SJCRH30 (cell line): ENCODE measurements at places on chromosomes 6 and 20.

DNA sequence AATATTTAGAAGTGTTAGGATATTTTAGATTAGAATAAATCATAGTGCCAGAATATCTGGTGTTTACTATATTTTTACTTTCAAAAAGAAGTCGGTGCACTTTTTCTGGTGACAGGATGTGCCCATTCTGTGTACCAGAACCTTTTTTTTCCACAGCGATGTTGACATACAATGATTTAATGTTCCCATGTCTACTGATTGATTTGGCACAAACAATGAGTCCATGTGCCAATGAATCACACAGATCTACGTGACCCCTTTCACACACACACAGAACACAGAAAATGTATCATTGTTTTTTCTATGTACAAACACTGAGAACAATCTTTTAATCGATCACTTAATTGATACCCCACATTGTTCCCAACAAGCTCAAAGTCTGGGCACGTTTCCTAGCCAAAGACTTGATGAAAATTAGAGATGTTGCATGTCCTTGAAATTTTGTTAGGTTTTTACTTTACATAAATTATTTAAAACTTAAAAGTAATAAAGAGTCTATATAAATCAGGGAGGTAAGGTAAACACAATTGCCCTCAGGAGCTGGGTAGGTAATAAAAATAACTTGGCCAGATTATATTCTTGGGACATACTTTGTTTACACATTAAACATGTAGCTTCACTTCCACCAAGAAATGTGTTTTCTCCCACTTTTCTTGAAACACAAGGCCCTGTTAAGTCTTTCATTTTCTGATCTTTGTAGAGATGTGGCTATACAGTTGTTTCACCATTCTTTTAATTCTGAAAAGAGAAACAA is 36.4 kb upstream of the SOX4 start:
- no peak for DNase-seq

DNA sequence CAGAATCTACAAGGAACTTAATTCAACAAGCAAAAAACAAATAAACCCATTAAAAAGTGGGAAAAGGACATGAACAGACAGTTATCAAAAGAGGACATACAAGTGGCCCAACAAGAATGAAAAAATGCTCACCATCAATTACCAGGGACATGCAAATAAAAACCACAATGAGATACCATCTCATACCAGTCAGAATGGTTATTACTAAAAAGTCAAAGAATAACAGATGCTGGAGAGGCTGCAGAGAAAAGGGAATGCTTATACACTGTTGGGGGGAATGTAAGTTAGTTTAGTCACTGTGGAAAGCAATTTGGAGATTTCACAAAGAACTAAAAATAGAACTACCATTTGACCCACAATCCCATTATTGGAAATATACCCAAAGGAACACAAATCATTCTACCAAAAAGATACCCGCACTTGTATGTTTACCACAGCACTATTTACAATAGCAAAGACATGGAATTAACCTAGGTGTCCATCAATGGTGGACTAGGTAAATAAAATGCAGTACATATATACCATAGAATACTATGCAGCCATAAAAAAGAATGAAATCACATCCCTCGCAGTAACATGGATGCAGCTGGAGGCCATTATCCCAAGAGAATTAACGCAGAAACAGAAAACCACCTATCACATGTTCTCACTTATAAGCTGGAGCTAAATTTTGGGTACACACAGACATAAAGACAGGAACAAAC is 48.4 kb downstream of the RNGTT start:
- DNase-seq: no peak

DNA sequence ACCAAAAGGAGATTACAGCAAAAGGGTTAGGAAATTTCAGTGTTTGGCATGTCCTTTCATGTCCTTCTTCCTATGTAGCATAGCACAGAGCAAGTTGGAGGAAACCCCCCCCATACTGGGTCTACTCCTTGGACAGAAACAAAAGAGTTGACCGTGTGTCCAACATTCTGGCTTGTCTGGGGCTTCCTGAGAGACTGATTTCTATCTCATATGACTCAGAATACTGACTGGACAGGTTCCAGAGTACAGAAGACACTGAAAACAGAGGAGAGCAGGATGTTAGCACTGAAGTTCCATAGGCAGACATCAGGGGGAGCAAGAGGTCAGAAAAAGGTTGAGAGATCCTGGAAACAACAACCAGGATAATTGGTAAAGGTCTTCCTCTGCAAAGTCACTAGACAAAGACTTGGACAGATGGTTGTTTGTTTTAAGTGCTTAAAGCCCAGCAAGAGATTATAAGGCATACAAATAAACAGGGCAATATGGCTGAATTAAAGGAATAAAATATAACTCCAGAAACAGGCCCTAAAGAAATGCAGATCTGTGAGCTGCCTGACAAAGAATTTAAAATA is 48.4 kb downstream of the USP49 start:
- peak; percentile 83 for DNase-seq

- DNase-seq: peak; percentile 90
Measured at GRCh38 chr20:57089699-57090144, 176.7 kb downstream of the BMP7 start.

- no peak for DNase-seq
Measured at GRCh38 chr6:163092876-163093275, 321.6 kb upstream of the QKI start.

DNA sequence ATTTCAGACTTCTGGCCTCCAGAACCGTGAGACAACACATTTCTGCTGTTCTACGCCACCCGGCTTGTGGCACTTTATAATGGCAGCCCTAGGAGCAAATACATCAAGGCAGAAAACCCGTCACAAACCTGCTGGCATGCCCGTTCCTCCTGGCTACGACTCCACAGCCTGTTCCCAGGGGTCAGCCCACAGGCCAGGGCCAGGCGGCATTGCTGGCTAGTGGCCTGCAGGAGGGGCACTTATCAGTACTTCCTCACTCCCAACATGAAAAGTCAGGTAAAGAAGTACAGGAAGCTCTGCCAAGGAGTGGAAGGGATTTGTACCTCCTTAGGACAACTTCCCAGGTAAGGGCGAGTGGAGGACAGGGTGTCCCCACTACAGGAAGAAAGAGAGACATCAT is 223.1 kb upstream of the AGPAT4 start:
- DNase-seq: no peak

DNA sequence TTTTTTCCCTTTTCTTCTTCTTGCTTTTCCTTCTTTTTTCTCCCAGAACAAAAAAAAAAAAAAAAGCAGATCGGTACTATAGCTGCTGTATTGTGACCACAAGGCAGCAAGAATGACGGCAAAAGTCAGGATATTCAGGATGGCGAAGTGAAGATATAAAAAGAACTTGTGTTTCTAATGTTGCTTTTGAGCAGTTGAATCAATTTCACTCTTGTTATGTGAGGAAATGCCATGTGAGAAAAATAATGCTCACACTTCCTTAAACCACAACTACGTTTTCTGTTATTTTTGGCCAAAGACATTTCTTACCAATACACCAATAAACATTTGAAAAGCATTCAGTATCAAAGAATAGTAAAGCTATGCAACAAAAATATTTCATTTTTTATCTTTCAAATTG is 510.5 kb downstream of the HACE1 start:
- no peak for DNase-seq

- no peak for DNase-seq
Measured at GRCh38 chr6:105269390-105269789, 89.6 kb upstream of the POPDC3 start.

GRCh38 chr6:14320332-14320731 is 202.8 kb downstream of the CD83 start:
- no peak for DNase-seq

DNA sequence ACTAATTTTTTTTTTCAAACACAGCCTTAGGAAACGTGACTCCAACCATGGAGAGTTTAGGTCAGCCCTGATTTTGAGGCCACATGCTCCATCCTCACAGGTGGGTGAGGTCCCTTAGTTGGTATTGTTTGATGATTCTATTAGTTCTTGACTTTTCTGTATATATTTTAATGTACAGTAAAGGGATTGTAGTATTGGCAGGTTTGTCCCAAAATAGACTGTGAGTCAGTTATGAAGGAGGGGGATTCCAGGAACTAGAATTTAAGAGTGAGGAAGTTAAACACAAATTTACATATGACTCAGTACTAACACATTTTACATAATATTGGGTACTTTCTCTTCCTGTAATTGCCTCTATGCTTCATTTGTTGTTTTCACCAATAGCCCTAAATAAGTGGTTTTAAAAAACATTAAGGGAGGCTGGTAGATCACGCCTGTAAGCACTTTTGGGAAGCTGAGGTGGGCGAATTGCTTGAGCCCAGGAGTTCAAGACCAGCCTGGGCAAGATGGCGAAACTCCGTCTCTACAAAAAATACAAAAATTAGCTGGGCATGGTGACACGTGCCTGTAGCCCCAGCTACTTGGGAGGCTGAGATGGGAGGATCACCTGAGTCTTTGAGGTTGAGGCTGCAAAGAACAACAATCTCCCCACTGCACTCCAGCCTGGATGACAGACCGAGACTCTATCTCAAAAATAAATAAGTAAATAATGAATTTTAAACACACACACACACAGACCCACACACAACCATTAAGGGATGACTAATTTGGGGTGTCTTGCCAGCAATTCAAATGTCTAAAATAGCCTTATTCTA is 81.8 kb downstream of the SGK1 start:
- no peak for DNase-seq

GRCh38 chr6:136783495-136784270 is 8.6 kb downstream of the MAP3K5 start:
- DNase-seq: no peak

- no peak for DNase-seq
Measured at GRCh38 chr20:36370991-36371790, 65.1 kb downstream of the DLGAP4 start.

GRCh38 chr20:15138548-15139126 is 801.2 kb upstream of the FLRT3 start:
- no peak for DNase-seq

DNA sequence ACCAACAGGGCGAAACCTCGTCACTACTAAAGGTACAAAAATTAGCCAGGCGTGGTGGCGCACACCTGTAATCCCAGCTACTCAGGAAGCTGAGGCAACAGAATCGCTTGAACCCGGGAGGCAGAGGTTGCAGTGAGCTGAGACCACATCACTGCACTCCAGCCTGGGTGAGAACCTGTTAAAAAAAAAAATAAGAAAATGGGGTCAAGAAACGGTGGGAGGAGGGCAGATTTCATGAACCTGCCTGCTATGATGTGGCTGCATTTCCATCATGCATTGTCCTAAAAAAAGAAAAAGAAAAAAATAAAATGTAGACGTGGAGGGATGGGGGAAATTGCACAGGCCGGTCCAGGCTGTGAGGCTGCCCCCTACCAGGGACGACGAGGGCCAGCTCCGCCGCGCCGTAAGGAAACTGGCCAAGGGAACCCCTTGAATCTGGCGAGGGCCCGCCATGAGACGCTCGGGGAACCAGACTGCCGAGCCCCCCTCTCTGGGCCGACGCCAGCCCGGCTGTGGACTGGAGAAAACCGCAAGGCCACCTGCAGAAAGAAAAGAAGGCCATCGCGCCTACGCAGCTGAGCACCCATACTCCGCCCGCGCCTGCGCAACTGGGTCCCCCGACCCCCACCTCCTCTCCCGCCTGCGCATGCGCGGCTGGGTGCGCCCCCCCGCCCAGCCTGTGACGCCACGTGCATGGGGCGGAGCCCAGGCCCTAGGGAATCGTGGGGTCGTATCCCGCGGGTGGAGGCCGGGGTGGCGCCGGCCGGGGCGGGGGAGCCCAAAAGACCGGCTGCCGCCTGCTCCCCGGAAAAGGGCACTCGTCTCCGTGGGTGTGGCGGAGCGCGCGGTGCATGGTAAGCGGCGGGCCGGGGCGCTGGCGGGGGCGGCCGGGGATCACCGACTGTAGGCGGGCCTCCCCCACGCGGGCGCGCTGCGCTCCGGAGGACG is at the start of gene ENTPD6:
ENTPD6 (plus strand) TSS at position 699 of the 948 bp plus-strand sequence. CDS start 10,825 bp downstream, outside the sequence.
- DNase-seq: peak; percentile 93

- DNase-seq: no peak
Measured at GRCh38 chr6:1849691-1850090, 240.0 kb downstream of the FOXC1 start.

GRCh38 chr6:165668951-165669350 is 5.9 kb upstream of the PDE10A start:
- peak; percentile 71 for DNase-seq

GRCh38 chr20:45070932-45071632 is 29.8 kb downstream of the KCNS1 start:
- DNase-seq: no peak

- DNase-seq: no peak
Measured at GRCh38 chr6:140182821-140183220, 808.4 kb upstream of the CITED2 start.

GRCh38 chr6:3013486-3013885 is 13.8 kb downstream of the NQO2 start:
- DNase-seq: no peak

DNA sequence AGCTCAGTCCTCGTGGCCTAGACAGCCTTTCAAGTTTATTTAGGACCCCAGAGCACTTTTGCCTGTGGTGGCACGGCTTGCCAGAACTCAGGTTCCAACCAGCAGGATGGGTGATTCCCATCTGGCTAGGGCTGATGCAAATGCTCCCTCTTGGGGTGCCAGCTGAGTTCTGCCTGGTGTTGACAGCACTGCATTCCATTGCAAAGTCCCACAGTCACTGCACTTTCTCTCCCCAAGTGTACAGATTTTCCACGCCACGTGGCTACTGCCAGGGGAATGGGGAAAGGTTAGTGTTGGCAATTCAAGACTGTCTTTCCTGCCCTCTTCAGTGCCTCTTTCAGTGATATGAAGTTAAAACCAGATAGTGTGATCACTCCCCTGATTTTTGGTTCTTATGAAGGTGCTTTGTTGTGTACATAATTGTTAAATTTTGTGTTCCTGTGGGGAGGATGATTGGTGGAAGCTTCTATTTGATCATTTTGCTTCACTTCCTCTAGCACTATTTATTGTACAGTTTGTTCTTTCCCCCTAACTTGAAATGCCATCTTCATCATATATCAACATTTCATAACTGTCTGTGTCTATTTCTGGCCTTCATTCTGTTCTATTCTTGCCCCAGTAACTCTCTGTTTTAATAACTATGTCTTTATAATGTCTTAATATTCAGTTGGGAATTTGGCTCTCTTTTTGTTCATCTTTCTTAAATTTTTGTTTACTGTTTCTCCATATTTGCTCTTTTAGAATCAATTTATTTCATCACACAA is 86.2 kb downstream of the CFAP61 start:
- no peak for DNase-seq

DNA sequence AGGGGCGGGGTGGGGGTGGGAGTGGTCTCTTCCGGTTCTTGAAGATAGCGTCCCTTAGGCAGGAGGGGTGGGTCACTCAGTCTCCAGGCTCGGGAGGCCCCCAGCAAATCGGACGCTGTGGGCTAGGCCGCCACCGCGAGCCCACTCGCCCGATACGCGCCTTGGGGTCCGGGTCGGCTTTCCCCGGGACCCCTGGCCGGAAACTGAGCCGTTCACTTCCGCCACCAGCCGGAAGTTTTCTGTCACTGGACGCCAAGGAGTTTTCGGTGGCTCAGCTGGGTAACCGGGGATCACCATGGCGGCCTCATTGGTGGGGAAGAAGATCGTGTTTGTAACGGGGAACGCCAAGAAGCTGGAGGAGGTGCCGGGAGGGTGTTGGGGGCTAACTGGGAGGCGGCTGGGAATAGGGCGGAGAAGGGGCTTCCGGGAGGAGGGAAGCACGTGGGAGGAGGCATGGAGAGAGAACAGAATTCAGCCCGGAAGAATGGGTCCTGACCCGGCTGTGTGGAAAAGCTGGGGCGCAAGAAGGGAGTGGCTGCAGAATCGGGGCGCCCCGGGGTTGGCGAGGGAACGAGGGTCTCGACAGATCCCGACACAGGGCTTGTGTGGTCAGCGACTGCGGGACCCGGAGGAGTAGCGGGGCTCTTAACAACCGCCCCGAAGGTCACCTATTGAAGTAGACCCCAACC is at the start of gene ITPA:
ITPA (plus strand) TSS at position 242 of the 689 bp plus-strand sequence; CDS start at position 296, 54 bp downstream.
- DNase-seq: peak; percentile 76
